Amniotic stem cell (primary cell): ENCODE measurements at places on chromosomes 13 and 19.

DNA sequence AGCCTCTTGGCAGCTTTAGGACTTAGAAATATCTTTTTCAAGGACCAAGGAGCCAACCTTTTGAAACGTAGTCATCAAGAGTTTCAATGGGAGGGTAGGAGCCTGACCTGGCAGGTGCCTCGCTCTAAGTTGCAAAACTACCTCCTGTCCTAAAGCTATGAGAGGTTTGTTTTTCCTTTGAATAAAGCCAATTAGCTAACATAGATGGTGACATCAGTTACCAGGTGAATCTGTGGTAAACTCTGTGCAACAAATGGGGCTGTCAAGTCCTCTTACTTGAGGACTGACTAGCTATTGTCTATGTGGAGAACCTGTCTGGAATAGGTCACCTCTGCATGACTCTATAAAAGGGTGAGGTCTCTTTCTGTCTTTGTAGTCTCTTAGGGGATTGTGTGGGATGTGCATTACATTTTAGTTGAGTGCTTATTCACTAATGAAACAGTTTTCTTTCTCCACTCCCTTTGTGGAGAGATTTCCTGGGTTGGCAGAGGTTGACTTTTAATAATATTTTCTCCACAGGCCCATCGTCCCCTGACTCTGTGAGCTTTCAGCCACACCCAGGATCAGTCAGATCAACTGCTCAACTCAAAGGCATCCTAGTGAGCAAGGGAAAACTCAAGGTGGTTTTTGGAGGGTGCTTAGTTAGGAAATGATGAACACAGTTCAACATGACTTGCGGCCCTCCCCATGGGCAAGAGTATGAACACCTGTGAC is 9.9 kb downstream of the ARL11 start:
- no peak for DNase-seq

- no peak for DNase-seq
Measured at GRCh38 chr13:44542361-44542760, 33.8 kb downstream of the TSC22D1 start.

GRCh38 chr19:52094526-52095130 is 937 bp downstream of the ZNF841 start:
- DNase-seq = no peak

DNA sequence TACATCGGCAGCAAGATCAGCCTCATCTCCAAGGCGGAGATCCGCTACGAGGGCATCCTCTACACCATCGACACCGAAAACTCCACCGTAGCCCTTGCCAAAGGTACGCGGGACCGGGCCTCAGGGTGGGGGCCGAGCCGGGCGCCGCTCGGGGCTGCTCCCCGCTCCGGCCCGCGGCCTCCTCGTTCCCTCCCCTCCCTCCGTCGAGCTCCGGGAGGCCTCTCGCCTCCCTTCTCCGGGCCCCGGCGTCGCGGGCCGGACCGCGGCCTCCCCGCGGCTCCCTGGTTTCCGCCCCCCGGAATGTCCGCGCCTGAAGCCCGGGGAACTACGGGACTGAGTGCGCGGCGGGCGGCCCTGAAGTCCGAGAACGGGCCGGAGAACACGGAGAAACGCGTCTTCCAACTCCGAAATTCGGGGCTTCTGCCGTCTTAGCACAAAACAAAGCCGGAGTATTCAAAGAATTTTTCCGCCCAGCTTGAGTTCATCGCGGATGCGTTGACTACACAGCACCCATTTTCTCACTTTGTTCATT is 423 bp downstream of the LSM14A start:
- no peak for DNase-seq

GRCh38 chr19:5953030-5953589 is 24.8 kb downstream of the RANBP3 start:
- DNase-seq = no peak

DNA sequence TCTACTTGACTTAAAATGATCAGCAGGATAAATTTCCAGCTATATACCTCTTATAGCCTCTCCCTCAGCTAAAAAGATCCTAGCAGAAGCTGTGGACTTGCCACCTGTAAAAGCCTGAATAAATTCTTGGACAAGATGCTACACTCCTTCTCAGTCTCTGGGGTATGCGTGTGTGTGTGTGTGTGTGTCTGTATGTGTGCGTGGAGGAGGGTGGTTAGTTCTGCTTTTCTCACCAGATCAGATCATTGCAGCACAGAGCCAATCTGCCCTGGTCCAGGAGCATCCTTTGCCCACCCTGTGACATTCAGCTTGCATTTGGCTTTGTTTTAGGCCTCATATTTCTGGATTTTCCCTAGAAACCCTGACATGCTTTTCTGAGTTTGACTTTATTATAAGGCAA is 438.3 kb downstream of the RFC3 start:
- no peak for DNase-seq

DNA sequence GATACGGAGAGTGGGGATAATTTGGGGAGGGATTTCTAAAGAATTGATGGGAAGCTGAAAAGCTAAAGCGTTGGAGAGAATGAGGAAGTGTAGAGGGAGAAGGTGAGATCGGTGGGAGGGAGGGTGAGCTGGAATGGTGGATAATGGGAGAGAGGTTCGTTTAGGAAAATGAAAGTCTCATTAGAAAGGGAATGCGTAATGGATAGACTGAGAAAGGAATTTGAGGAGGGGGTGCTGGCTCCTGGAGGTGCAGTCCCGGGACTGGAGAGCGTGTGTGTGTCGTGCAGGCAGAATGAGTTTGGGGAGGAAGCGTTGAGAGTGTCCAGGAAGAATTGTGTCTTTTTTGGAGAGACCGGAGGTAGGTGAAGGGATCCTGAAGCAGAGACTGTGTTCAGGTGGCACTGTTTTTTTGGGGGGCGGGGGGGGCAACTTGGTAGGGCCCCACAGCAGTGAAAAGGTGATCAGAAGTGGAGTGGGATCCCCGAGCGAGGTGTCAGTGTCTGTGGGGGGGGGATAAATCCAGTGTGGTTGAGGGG is 1.4 kb downstream of the ACTN4 start:
- DNase-seq = no peak

DNA sequence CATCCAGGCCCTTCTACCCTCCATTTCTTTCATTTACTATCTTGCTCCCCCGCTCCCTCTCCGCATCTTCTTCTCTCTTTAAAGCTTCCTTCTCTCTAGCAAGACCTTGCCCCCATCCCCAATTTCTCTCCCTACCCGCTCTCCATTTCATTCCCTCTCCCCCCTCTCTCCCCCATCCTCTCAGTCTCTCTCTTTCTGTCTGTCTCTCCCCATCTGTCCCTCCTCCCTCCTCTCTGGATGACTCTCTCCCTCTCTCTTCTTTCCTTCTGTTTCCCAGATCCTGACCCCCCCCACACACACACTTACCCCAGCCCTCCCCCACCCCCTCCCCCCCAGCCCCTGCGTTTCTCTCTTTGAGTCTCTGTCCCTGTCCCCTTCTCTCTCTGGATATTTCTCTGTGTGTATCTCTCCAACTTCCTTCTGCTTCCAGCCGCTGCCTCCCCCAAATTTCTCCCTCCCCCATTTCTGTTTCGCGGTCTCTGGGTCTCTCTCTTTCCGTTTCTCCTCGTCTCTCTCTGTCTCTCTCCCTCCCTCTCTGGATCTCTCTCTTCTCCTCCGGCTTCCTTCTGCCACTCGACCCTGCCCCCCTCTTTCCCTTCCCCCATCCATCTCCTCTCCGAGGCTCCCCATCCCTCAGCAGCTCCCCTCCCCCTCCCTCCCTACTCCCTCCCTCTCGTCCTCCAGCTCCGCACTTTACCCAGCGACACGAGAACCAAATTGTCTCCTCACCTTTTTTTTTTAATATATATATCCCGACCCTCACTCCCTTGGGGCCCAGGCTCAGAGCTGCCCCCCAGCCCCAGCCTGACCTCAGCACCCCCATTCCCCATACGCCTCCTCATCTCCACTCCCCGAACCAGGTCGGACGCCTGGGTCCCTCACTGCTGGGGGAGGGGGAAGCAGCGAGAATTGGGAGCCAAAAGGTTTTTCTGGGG is 3.6 kb upstream of the CACNG8 start:
- no peak for DNase-seq

DNA sequence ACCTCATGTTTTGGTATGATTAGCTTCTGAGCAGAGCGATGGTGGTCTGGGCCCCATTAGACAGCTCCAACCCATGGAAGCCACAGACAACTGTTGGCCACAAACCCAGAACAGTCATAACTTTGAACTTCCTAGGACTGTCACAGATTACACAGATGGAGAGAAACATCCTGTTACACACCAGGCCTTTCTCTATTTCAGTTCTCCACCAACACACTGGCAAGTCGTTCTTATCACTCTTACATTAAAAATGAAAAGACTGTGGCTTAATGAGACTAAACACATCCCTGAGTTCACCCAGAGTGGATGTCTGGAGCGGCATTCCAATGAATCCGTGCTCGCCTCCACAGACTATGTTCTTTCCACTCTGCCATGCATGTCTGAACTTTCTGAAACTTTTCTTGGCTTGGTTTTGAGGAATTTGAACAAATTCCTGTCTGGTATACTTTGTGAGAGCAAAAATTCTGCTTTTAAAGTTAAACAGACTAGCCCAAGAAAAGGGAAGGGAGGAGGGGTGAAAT is 109.1 kb downstream of the NALCN start:
- DNase-seq = peak; percentile 17
